Sciatic nerve (tissue), 2 donors: ENCODE measurements at places on chromosomes 5 and 9. TPM values are rescaled to one million over a fixed set of nuclear protein-coding genes. Genes with fewer than 3 reads are reported as not detected.
A peak's percentile ranks its signal among the peaks of the same experiment; 100 is the strongest.

DNA sequence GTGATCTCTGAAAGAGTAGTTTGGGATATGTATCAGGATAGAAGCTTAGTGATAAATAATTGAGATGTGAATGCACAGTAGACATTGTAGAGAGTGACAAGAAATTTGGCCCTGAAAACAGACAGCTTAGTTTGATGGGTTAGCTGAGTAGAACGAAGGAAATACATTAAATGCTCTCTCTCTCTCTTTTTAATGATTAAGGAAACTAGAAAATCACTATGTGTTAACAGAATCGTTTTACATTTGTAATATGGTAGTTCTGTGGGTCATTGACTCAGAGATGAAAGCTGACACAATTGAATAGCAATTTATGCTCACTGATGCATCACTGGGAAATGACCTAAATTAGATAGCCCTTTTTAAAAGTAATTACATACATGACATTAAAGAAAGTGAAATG is 739.8 kb upstream of the PTPRD start:
- no peak for DNase-seq

- no peak for DNase-seq
Observed at GRCh38 chr5:137218896-137219295, 280.2 kb downstream of the SPOCK1 start.

GRCh38 chr5:35416217-35416988 is 186.1 kb upstream of the PRLR start:
- no peak for DNase-seq

DNA sequence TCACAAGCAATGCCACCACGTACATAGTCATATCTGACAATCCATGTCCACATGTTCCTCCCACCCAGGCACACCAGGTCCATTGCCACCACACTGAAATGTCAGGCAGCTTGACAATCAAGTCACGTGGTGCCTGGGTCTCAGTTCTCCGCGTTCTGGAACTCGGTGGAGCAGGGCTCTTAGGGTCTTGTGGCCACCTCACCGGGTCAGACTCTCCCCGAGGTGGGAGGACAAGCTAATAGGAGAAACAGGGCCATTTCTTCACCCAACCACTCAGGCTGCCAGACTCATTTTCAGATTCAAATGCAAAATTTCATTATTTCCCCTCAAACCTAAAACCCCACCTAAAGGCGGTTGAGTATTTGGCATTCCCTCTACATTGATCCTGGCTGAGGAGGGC is 200.5 kb upstream of the GAS1 start:
- peak; percentile 58 for DNase-seq

DNA sequence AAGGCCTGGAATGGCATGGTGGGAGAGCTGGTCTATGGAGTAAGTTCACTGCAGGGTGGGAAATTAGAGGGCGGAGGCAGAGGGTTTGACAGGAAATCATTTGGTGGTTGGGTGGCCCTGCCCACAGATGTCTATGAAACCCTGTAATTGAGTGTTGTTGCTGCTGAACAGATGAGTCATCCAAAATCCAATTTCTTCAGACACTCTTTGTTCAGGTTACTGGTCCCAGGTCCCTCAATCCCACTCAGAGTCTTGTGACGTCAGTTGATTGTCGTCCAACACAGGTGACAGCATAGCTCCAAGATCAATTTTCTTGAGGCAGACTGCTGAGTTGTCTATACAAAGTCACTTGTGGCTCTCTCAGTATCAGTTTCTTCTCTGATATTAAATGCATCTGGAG is 208.6 kb downstream of the GRIA1 start:
- no peak for DNase-seq

- DNase-seq = no peak
Observed at GRCh38 chr5:124007675-124008398, 495.9 kb downstream of the CSNK1G3 start.

- DNase-seq = no peak
Observed at GRCh38 chr5:176818391-176819098, 8.2 kb downstream of the UNC5A start.

GRCh38 chr9:129697656-129698253 is 32.3 kb downstream of the PRRX2 start:
- peak; percentile 80 for DNase-seq

- no peak for DNase-seq
Observed at GRCh38 chr5:151890299-151890698, 34.4 kb downstream of the GLRA1 start.

DNA sequence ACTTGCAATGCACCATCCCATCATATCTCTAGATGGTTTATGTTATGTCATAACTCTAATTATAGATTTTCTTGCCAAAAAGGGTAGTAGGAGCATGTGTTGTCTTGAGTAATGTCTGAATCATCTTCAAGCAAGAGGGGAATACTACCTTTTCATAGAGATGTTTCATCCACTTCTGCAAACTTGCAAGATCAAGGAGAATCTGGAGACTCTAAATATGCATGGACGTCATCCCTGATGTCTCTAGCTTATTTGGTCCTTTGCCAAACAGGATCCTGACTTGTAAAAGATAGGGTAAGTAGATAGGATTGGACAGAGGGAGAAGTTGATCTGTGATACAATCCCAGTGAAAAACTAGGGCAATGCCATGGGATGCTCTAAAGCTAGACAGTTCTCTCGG is 246.5 kb downstream of the DMRTA1 start:
- DNase-seq = no peak

DNA sequence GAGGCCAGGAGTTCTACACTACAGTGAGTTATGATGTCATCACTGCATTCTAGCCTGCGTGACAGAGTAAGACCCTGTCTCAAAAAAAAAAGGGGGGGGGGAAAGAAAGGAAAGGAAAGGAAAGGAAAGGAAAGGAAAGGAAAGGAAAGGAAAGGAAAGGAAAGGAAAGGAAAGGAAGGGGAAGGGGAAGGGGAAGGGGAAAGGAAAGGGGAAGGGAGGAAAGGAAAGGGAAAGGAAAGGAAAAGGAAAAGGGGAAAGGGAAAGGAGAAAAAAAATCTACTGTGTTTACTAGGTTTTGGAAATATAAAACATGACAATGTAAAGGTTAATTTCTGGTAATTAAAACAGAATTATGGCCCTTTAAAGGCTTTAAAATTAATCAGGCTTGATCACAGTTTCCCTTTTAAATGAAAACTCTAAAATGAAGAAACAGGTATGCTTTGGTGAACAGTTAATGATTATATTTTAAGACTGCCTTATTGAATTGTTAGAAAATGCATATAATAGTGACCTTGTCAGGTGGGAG is 131.9 kb upstream of the POU5F2 start:
- DNase-seq = no peak

DNA sequence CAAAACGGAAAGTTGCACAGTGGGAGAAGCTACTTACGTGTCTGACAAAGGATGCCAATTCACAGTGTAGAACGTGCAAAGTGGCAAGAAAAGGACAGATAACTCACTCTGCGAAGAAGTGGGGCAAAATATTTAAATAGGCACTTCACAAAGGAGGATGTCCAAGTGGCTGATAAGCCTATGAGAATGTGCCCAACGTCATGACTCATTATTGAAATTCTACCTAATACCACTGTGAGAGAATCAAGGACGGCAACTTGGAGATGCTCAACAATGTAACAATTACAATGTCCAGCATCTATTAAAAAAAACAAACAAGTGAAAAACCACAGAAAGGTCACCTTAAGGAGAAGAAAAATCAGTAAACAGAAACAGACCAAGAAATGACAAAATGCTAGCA is 59.0 kb downstream of the NACC2 start:
- DNase-seq = no peak

DNA sequence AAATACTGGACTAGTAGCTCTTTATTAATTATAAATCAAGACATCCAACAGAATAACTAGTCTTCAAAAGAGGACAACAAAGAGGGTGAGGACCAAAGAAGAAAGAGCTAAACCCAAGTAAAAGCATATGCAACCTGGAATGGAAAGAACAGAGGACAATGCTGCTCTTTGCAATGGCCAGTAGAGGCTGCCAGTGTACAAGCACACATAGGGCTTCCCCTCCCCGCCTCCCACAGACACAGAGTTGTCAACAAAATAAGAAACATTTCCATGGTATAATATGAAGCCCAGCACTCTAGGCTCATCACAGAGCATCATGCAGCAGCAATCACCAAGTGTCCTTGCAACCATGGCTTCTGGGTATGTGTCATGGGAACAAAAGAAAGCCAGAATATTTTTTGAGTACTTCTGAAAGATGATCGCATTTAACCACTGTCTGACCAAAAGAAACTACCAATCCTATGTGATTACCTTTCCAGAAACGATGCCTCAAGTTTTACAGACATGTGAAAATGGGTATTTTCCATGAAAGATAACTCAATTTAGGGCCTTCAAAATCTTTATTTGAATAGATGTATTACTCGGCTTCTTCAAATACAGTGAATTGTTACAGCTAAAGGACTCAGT is 58.1 kb downstream of the RFX3 start:
- peak; percentile 63 for DNase-seq

- no peak for DNase-seq
Observed at GRCh38 chr5:141260458-141261237, 15.5 kb downstream of the PCDHB15 start.

DNA sequence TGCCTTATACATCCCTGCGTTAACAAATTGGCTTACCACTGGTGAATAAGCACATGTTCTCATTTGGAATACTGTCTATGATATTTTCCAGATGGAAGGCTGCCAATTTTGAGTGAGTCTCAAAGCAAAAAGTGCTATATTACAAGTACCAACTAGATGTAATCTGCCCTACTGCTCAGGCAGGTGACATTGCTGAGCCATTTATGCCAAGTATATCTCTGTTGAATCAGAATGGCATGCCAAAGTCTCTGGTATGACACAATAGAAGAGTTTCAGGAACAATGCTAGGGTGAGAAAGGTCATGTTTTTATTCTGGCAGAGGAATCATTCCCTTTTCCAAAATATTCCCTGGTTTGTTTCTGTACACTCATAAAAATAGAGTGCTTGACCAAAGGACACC is 356.5 kb downstream of the CDH9 start:
- no peak for DNase-seq

- DNase-seq = no peak
Observed at GRCh38 chr5:171614971-171615653, 170.5 kb upstream of the SMIM23 start.

The SLC2A8 gene
- total RNA-seq = 22.5 TPM

The RAD1 gene
- 16.3 TPM for total RNA-seq

The MYORG gene
- total RNA-seq = 6.6 TPM

The YIPF5 gene
- total RNA-seq = 47.8 TPM
